ENCODE measurements at places on chromosomes 11 and 22.
A peak's percentile ranks its signal among the peaks of the same experiment; 100 is the strongest.

DNA sequence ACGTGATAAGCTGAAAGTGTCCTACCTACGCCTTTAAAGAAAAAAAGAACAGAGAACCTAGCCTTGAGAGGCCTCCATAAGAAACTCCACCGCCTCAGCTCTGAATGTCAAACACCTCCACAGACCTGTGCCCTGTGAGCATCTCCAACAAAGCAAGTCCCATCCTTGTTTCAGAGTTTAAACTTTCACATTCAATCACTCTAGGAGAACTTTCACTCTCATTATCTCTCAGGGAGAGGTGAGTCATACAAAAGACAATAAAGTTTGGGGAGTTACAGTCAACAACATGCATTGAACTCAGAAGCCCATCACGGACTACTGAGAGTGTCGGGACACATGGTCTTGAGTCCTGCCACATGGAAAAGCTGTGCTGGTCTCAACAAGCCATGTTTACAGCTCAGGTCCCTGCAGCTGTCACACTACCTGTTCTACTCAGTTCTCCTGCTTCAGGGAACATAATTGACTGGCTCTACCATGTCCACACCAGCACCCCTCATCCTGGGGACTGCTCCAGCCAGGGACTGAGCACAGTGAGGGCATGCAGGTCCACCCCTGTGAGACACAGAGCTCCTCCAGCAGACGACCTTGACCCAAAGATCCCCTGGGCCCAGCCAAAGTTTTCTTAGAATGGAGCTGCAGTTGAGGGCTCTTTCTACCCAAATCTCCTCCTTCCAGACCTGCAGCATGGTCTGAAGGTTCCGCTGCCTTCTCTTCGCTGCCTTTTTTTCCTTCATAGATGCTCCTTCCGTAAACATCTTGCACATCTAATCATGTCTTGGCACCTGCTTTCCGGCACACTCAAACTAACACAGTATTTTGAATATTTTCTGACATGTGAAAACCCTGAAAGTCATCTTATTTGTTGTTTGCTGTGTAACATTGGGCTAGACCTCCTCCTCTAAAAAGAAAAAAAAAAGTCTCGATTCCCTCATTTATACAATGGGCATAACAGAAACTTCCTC, 114.9 kb downstream of the ETS1 start:
- H3K27ac ChIP-seq: peak overlapping the region; percentile 100
- peaks cover 99% of the 10 kb centered on the region for H3K4me1 ChIP-seq
- H3K27me3 ChIP-seq: no peaks in the 10 kb centered on the region
- DNase-seq: peak; percentile 70
- peaks cover 81% of the 10 kb centered on the region for H3K36me3 ChIP-seq

GRCh38 chr11:122691549-122692150, 36.1 kb downstream of the UBASH3B start:
- DNase-seq: no peak
- no peaks in the 10 kb centered on the region for H3K36me3 ChIP-seq
- no peaks in the 10 kb centered on the region for H3K27me3 ChIP-seq
- H3K27ac ChIP-seq: peak overlapping the region; percentile 87
- peaks cover 84% of the 10 kb centered on the region for H3K4me1 ChIP-seq
- H3K4me3 ChIP-seq: peak overlapping the region; percentile 86

DNA sequence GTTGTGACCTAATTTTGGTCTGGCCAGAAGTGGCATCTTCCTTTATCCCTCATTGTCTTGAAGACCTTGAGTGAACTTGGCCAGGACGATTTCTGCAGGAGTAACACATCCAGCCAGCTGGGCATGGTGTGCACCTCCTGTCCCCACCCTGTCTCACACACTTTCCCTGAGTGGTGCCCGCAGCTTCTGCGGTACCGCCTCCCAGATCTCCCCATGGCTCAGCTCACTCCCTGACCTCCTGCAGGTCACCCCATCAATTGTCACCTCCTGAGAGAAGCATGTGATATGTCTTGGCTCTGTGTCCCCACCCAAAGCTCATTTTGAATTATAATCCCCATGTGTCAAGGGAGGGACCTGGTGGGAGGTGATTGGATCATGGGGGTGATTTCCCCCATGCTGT, 50.2 kb upstream of the TP53I11 start:
- no peak for DNase-seq
- H3K4me1 ChIP-seq: no peaks in the 10 kb centered on the region
- no peaks in the 10 kb centered on the region for H3K27me3 ChIP-seq
- H3K27ac ChIP-seq: no peak overlapping the region

DNA sequence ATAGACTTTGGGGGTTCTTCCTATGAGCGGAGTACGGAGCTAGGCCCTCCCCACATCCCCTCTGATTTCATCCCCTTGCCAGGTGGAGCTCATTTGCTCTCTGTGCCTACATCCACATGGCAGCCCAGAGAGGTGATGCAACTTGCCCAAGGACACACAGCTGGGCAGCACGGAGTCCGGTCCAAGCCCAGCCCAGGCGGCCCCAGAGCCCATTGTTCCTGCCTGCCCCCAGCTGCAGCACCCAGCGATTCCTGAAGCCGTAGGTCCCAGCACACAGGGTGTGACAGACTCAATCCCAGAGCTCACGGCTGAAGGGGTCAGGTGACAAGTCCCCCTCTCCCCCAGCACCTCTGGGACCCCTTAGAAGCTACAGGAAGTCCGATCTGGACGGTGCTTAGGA, 22.2 kb upstream of the RFPL3 start:
- H3K4me1 ChIP-seq: no peaks in the 10 kb centered on the region
- H3K27ac ChIP-seq: no peak overlapping the region
- H3K36me3 ChIP-seq: no peaks in the 10 kb centered on the region

- peak overlapping the region; percentile 66 for H3K4me3 ChIP-seq
- peaks cover 22% of the 10 kb centered on the region for H3K4me1 ChIP-seq
- DNase-seq: peak; percentile 71
- peaks cover 9% of the 10 kb centered on the region for H3K27me3 ChIP-seq
These were observed 714 bp downstream of the SDF2L1 start for GRCh38 chr22:21642584-21643448.

GRCh38 chr11:33543823-33544222, 156.8 kb downstream of the C11orf91 start:
- DNase-seq: no peak
- no peaks in the 10 kb centered on the region for H3K4me1 ChIP-seq
- H3K27me3 ChIP-seq: peaks cover 35% of the 10 kb centered on the region
- H3K36me3 ChIP-seq: no peaks in the 10 kb centered on the region
- no peak overlapping the region for H3K27ac ChIP-seq

DNA sequence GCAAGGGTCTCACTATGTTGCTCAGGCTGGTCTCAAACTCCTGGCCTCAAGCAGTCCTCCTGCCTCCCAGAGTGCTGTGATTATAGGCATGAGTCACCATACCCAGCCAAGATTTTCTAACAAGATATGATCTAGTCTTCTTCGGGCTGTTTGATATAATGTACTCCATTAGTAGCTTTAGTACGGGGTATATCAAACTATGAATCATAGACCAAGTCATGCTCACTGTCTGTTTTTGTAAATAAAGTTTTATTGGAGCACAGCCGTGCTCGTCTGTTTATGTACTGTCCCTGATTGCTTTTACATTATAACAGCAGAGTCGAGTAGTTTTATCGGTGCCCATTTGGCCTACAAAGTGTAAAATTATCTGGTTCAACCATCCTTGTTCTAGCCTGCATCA, 43.9 kb upstream of the GRIK4 start:
- no peak overlapping the region for H3K27ac ChIP-seq
- H3K4me3 ChIP-seq: no peak overlapping the region
- no peaks in the 10 kb centered on the region for H3K27me3 ChIP-seq
- peaks cover 1% of the 10 kb centered on the region for H3K36me3 ChIP-seq
- DNase-seq: no peak
- no peaks in the 10 kb centered on the region for H3K4me1 ChIP-seq

DNA sequence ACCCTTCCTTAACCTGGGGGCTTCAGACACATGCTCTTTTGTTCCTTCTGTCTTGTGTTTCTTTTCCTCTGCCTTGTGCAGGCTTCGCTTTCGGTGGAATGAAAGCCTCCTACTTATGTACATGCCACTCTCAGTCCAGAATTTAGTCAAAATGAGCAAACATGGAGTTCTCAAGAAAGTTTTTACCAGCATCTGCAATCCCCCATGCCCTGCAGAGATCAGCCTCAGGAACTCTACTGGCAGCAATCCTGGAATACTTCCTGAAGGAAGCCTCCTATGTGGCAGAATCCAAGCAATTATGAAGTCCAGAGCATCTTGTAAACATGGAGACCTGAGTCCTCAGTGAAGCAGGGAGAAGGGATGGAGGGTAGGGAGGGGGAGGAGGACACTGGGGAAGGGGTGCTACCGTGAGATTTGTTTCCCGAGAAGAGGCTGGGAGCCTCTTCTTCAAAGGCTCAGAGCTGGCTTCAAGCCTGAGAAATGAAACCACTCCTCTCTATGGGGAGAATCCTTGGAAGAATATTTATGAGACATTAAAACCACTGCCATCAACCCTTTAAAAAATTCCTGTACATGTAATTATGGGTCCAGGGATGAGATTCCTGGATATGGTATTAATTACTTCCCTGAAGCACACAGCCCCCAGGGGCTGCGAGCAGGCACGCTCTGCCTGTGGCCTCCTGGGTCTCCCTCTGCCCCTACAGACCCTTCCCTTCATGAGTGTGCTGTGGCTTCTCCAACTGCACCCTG, 58.4 kb downstream of the TENM4 start:
- no peaks in the 10 kb centered on the region for H3K36me3 ChIP-seq
- no peak for DNase-seq
- no peak overlapping the region for H3K27ac ChIP-seq
- no peaks in the 10 kb centered on the region for H3K27me3 ChIP-seq
- H3K4me1 ChIP-seq: no peaks in the 10 kb centered on the region

DNA sequence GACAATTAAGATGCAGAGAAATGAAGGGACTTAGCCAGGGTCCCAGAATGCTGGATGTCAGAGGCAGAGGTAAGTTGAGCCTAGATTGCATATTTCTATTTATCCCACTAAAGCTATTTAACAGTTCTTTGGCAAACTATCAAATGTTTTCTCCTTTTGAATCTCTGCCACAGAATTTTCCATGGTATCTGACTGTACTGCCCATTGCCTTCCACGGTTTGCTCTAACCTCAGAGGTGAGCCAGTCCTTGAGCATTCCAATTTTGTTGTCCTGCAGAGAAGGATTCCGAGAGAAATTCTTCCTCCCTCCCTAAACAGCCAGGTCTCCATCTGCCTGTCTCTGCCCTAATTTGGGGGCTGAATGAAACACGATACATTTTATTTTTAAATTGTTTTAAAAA, 368.3 kb upstream of the SYN3 start:
- H3K4me3 ChIP-seq: no peak overlapping the region
- H3K27me3 ChIP-seq: no peaks in the 10 kb centered on the region
- no peak for DNase-seq
- H3K27ac ChIP-seq: no peak overlapping the region
- no peaks in the 10 kb centered on the region for H3K4me1 ChIP-seq

DNA sequence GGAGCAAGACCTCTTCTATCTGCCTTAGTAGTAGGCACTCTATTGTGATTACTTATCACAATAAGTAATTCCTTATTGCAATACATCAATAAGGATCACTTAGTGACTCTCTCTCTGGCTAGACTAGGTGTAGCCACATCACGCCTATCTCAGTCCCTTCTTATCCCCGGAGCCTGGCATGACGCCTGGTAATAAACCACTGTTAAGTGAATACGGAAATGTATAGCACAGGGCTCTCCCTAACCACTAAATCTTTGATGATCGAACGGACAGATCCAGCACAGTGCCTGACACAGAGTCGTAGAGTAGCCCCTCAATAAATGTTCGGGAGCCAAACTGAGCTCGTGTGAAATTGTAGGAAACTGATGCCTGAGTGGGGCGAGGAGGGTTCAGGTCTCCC, 143.3 kb downstream of the FBXO7 start:
- H3K27ac ChIP-seq: no peak overlapping the region
- no peak overlapping the region for H3K4me3 ChIP-seq
- H3K36me3 ChIP-seq: no peaks in the 10 kb centered on the region
- H3K27me3 ChIP-seq: peaks cover 4% of the 10 kb centered on the region
- DNase-seq: no peak
- H3K4me1 ChIP-seq: no peaks in the 10 kb centered on the region

- H3K27me3 ChIP-seq: no peaks in the 10 kb centered on the region
- peak within 1 kb of the TSS; percentile 51 for H3K27ac ChIP-seq
- no peak for DNase-seq
- peaks cover 14% of the 10 kb centered on the region for H3K4me1 ChIP-seq
- peak within 1 kb of the TSS; percentile 1 for H3K4me3 ChIP-seq
These were observed at the start of gene SPDYC for GRCh38 chr11:65170058-65170534. TSS of gene SPDYC (plus strand) at chr11:65170233. CDS start at chr11:65171358, 1,125 bp downstream.

- H3K27ac ChIP-seq: no peak overlapping the region
- no peaks in the 10 kb centered on the region for H3K36me3 ChIP-seq
- no peak for DNase-seq
- no peaks in the 10 kb centered on the region for H3K27me3 ChIP-seq
- H3K4me1 ChIP-seq: no peaks in the 10 kb centered on the region
These were observed 619.9 kb downstream of the CNTN5 start for GRCh38 chr11:99640671-99641070.

GRCh38 chr11:30432178-30432577, 109.3 kb downstream of the ARL14EP start:
- no peak for DNase-seq
- no peak overlapping the region for H3K27ac ChIP-seq
- no peaks in the 10 kb centered on the region for H3K4me1 ChIP-seq
- no peak overlapping the region for H3K4me3 ChIP-seq

DNA sequence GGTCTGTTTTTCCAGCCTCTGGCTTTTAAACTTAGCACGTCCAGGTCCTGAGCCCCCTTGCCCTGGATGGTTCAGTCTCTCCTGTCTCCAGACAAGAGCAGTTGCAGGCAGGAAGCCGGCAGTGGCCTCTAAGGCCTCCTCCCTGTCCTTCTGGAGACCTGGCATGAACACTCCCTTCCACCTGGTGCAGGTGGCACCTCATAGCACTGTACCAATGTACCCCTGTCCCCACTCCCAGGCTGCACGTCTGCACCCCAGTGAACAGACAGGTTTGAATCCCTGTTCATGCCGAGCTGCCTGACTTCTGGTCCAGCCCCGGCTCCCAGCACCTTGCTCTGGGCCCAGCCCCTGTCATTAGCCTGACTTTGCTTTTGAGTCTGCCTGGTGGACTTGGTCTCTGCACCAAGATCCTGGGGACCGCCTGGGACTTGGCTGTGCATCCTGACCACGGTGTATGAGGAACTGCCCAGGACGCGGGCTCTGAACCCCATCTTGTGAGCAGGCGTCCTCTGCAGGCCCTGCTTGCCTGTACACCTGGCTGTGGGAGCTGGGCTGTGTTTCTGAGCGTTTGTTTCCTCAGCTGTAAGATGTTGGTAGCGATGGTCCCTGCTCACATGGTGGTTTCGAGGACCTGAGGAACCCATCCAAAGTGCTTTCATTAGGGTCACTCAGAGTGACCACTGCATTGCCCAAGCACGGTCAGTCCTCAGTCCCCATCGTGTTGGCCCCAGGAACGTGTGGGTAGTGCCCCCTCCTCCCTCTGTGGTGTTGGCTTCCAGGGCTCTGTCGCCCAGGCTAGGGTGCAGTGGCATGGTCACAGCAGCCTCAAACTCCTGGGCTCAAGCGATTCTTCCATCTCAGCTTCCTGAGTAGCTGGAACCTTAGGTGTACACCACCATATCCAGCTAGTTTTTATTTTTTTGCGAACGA, 75.0 kb upstream of the SHANK2 start:
- H3K27me3 ChIP-seq: no peaks in the 10 kb centered on the region
- no peak overlapping the region for H3K27ac ChIP-seq
- H3K36me3 ChIP-seq: no peaks in the 10 kb centered on the region
- no peak for DNase-seq
- H3K4me1 ChIP-seq: no peaks in the 10 kb centered on the region
